ENCODE measurements at places on chromosomes 4 and X.

DNA sequence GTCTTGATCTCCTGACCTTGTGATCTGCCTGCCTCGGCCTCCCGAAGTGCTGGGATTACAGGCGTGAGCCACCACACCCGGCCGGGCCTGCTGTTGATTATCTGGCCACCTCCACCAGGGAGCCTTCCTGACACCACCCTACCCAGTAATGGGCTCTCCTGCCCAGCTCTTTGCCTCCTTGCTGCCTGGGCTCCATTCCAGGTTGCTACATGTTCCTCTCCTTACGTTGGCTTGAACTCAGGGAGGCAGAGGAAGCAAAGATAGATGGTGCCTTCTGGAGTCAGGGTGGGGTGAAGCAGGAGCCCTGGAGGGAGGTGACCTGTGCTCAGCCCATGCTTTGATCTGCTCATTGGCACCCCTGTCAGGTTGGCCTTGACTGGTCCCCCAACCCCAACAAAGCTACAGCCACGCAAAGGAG is 26.3 kb downstream of the FLNA start:
- no peak for DNase-seq

GRCh38 chr4:54844911-54845310 is 187.2 kb downstream of the KIT start:
- no peak for DNase-seq

DNA sequence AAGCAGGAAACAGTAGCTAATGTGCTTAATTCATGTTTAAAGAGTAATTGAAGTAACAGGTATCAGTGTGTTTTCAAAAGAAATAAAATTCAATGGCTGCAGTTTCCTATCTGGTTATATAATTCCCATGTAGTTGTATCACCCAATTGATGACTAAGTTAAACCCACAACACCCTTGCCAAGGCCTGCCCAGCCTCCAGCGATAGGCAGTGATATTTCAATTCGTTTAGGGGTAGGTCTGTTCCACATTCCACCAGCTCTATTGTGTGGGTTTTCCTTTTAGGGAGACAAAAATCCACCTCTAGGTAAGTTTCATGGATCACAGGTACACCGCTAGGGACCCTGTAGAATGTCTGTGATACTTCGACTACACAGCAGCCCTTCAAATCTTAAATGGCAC is 24.7 kb upstream of the MXRA5 start:
- no peak for DNase-seq

DNA sequence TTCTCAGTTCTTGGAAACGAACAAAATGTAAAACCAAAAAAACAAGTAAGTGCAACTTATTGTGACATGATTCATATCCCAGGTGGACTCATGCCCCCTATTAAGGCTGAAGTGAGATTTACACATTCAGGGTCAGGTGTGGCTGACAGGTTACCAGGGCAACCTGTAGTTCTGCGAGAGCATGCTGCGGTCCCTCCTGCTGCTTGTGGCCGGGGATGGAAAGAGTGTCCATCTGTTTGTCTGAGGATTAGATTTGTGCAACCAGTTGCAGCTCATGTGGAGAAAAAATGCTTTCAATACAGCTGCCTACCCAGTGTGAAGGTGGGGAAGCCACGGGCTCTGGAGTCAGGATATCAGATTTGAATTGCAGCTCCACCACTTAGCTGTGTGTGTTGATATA is 78.8 kb downstream of the FAM184B start:
- DNase-seq, result no peak

DNA sequence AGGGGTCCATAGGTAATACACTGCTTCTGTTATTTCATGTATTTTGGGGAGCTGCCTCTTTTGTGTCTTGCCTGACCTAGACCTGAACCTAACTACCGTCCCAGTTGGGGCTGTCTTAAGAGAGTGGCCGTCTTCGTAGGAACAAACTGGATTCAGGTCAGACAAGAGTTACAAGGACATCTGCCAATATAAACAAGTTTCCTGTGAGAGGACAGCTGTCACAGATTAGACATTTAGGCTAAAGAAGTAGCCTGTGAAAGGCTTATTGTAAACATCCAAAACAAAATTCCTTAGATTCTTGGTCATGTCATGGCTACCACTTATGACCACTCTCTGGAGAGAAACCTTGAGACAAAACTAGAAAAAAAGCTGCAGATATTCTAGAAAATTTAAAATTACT is 797.6 kb upstream of the AADAT start:
- DNase-seq, result no peak

DNA sequence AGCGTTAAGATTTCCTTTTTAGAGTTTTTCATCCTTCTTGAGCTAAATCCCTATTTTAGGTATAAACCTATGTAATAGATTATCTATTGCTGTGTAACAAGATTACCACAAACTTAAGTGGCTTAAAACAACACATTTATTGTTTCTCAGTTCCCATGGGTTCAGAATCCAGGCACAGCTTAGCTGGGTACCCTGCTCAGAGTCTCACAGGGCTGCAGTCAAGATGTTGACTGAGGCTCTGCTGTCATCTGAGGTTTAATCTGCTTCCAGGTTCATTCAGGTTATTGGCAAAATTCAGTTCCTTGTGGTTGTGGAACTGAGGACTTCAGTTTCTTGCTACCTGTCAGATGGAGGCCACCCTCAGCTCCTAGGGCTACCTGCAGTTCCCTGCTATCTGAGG is 60.9 kb downstream of the GK start:
- DNase-seq, result no peak

GRCh38 chr4:57324673-57325307 is 214.6 kb upstream of the IGFBP7 start:
- no peak for DNase-seq

DNA sequence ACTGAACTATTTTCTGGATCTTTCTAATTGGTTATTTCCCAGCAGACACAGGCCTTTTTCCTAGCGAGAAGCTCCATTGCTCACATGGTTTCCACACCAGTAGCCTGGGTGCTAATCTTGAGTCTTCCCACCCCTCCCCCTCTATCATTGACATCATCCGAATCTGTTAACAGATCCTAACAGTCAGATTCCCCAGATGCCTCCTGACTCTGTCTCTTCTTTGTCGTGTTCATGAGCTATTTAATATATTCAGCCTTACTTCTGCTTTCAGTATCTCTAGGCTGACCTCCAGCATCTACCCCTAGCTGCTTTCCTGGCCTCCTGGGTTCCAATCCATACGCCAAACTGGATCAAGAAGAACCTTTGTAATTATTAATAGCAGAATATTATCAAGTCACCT is 85.0 kb downstream of the CLNK start:
- no peak for DNase-seq

GRCh38 chr4:174540175-174540574 is 17.9 kb upstream of the HPGD start:
- no peak for DNase-seq

Data from LHCN-M2 (cell line).